Cardiac muscle cell (in vitro differentiated cells and primary cell): ENCODE measurements at places on chromosomes 4 and X. TPM values are rescaled to one million over a fixed set of nuclear protein-coding genes. Genes with fewer than 3 reads are reported as not detected.
A peak's percentile ranks its signal among the peaks of the same experiment; 100 is the strongest.

GRCh38 chr4:62871078-62871477, 1538.2 kb downstream of the TECRL start:
- DNase-seq, result no peak

GRCh38 chr4:51884606-51885005, 41.7 kb downstream of the DCUN1D4 start:
- no peak for DNase-seq

The ARX gene
- not detected in 2 replicates for total RNA-seq

The PRKG2 gene
- 0.32 and 0.54 TPM in 2 replicates for total RNA-seq

The ENPEP gene
- total RNA-seq, result 2.7 and 5.5 TPM in 2 replicates

- no peak for DNase-seq
These were observed 32.0 kb downstream of the PTPN13 start for GRCh38 chr4:86626066-86626465.

The CSAG3 gene
- total RNA-seq, result not detected in 2 replicates

GRCh38 chr4:150209140-150209829, 131.0 kb downstream of the DCLK2 start:
- DNase-seq, result peak; percentile 74

- DNase-seq, result no peak
These were observed 3.2 kb downstream of the TAPT1 start for GRCh38 chr4:16222957-16223527.

DNA sequence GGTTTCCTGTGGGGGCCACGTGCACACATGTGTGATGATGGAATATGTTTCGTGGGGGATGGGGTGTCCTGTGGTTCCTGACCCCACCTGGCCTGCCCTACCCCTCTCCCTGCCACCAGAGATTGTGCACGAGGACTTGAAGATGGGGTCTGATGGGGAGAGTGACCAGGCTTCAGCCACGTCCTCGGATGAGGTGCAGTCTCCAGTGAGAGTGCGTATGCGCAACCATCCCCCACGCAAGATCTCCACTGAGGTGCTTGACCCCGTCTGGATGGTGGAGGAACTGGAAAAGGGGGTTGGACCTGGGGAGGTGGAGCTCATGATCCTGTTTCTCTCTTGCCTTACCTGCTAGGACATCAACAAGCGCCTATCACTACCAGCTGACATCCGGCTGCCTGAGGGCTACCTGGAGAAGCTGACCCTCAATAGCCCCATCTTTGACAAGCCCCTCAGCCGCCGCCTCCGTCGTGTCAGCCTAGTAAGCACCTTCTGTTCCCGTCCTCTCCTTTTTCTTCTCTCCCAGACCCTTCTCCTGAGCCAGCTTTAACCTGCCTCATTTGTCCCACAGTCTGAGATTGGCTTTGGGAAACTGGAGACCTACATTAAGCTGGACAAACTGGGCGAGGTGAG, 5.9 kb downstream of the CDK16 start:
- DNase-seq, result no peak

DNA sequence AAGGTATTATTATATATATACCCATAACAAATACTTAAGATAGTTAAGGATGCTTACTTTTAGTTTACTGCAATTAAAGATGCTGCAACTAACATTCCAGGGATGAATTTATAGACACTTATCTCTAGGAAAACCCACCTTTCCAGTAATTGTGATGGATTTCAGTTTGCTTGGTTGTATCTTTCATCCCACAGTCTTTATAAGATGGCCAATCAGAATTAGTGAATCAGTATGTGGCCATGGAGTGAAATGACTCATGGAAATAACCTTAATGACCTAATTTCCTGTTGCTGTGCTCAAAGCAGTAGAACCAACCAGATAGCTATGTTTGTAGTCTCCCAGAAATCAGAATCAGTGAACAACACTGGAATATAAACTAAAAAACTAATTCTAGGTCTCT, 26.4 kb downstream of the MOSPD2 start:
- DNase-seq, result peak; percentile 49

- no peak for DNase-seq
These were observed 326.4 kb downstream of the PPP3CA start for GRCh38 chr4:101020956-101021355.

The HMX1 gene
- not detected in 2 replicates for total RNA-seq

DNA sequence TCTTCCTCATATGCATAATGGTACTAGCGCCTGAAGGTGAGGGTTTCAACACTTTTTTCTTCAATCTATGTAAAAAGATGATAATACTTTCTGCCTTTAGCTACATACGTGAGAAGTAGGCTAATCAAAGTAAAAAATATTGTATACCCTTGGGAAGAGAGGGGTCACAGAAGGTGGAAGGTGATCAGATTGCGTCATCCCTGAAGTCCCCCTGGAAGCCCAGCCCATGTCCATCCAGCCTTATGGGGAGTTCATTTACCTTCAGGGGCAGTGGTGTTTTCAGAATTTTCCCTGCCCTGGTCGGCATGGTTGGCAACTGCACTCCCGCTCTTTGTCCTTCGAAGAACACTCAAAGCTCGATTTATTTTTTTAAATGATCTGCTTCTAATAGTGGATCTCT, 84.2 kb downstream of the LNX1 start:
- DNase-seq, result no peak

The GRIA2 gene
- not detected in 2 replicates for total RNA-seq
